ENCODE measurements at places on chromosomes 12 and 14. TPM values are rescaled to one million over a fixed set of nuclear protein-coding genes. Genes with fewer than 3 reads are reported as not detected.

DBX2 gene
- total RNA-seq = not detected

ABHD12B gene
- total RNA-seq = not detected

SLC24A4 gene
- 2.3 TPM for total RNA-seq

SLC16A7 gene
- 16.9 TPM for total RNA-seq

KERA gene
- not detected for total RNA-seq

AKAP6 gene
- total RNA-seq = 21.3 TPM

OTX2 gene
- total RNA-seq = not detected

DNA sequence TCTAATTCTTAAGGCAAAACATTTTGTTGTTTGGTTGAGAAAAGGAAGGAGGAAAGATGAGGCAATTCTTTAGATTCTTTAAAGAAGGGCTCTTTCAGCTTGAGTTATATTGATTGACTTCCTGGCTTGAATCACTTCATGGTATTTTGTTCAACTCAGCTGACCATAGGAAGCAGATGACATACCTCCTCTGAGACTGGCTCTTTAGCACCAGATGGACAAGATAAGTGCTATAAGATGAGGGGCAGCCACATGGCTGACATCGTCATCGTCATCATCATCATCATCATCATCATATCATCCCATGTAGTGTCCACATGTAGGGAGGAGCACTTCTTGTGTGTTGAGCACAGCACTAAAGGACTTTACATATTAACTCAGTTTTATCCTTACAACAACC is 81.3 kb downstream of the SSPN start:
- no peak for DNase-seq

DNA sequence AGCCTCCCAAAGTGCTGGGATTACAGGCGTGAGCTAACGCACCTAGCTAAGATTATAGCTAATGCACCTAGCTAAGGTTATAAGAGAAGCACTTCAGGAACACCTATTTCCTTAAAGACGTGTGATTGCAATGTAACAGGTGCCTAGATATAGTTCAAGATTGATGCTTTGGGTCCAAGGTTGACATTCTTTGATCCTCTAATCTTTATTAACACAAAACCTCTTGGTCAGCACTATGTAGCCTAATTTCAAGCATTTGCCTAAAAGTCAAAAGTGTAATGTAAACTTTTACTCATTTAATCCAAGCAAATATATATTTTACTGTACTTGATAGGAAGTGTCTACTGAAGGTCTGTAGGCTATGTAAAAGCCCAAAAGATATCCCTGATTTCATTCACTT is 36.5 kb downstream of the SCFD1 start:
- DNase-seq = no peak

DNA sequence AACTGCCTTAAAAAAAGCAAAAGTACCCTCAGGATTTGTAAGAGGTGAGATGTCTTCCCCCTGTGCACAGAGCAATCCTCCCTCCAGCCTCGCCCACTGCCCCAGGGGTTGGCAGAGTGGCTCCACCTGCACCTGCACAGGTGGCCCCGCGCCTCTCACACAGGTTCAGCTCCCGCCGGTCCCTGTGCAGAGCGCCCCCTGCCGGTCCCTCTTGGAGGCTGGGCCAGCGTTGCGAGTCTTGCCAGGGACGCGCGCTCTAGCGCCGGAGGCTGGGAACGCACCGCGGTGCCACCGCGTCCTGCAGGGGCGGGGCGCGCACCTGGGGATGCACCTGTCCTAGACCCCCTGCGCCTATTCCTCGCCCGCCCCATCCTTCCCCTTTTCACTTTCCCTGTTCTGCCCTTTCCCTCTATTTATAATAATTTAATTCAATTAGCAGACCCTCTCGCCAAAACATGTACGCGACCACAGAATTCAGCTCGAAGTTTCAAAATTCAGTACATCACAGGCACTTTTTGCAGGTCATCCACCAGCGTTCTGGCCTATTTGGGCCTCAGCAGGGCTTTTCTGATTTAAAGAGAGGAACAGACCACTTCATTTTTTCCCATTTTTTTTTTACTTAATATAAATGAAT is 618.6 kb downstream of the AACS start:
- peak; percentile 72 for DNase-seq

DNA sequence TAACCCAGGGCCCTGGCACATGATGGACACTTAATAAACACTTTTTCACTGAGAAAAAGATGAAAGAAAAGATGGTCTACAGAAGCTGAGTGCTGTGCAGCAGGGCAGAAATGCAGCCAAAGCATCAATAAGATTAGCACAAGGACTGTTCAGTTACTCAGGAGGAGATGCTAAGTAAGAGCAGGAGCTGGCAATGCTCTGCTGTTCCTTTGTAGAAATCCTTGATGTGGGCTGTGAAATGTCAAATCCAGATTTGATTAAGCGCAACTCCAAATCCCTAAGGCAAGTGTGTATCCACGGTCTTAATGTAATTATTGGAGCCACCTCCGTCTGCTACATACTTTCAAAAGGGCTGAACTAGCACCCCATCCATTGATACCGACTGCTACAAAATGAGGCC is 151.8 kb upstream of the BTG1 start:
- no peak for DNase-seq

GRCh38 chr12:1812650-1813302 is 7.6 kb upstream of the LRTM2 start:
- no peak for DNase-seq

GRCh38 chr12:123171967-123172366 is 21.1 kb upstream of the PITPNM2 start:
- no peak for DNase-seq

GRCh38 chr12:6192604-6193380 is 7.4 kb upstream of the CD9 start:
- DNase-seq = no peak

DNA sequence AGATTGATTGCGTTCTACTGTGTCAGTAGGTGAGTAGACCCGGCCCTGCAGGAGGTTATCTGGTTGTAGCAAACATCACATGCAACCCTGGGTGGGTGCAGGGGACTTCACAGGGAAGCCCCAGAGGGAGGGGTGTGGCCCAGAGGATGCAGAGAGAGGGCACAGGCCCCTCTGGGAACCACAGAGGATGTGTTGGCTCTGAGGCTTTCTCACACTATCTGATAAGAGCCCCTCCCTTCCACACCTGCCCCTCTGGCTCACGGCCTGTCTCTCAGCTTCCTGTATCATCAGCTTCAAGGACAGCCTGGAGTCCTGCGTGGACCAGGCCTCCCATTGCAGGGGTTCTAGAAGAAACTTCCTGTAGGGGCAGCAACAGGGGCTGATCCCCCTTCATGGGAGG is 101.9 kb downstream of the RIN3 start:
- DNase-seq = no peak
